ENCODE measurements at places on chromosomes 2 and 18.

GRCh38 chr2:135630488-135630887, 99.2 kb downstream of the R3HDM1 start:
- DNase-seq: no peak

DNA sequence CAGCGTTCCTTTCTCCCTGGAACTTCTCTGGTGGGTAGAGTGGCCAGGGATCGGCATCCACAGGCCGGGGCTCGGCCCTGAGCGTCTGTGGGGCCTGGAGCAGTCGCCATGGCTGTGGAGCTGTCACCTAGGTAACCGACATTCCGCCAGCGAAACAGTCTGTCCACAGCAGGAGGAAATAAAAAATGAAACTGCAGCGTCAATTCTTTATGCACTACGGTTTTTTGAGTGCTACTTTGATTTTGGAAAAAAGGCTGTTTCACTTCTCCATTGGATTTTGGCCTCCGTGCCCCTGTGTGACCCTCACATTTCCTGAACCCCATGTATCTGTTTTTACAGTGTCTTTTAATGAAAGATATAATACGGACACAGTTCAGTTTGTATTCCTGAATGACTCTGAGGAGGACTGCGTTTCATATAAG, 163.4 kb downstream of the LDLRAD4 start:
- no peak for DNase-seq

DNA sequence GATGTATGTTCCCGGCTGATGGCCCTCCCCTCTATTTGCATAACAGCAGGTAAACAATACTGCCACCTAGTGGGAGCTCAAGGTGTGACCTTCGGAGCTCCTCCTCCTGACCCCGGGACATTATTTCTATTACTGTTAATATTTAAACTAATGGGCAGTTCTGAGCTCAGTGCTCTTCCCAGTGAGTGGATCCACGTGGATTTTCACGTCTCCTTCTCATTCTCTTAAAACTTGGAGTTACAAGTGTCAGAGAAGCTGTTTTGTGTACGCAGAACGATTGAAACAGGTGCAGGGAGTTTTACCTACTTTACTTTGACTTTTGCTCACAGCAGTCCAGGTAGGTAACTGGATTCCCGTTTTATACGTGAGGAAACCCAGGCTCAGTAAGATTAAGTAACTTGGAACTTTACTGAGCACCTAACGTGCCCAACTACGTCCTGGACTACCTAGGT, 127.3 kb downstream of the PRKCE start:
- no peak for DNase-seq

DNA sequence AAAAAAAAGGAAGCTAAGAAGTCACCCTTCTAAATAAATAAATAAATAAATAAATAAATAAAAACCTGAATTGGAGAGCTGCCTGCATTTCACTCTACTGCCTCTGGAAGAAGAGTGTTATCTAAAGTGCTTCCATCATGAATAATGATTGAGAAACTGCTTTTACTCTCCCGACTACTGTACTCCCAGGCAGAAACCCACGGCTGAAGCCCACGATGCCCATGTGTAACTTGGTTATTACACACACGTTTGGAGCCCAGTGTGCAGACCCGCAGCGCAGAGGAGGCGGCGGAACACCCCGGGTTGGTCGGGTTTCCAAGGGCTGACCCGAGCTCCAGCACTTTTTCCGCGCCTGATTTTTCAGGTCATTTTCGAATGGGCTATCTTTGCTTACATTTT, 697 bp upstream of the SPATS2L start:
- DNase-seq: no peak

DNA sequence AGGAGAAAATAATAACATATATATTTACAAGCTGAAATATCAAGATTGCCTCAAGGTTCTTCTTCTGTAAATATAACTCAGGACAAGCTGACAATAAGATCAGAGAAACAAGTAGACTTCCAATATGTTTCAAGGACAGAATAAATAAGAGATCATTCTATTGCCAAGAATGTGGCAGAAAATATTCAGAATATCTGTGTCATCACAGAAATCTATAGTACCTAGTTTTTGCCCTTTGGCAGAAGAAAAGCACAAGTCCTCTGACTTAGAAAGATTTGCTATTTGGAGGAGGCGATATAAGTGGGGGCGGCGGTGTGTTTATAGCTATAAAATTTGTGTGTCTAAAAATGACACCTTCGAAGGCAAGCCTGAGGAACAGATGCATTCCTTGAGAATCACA, 34.3 kb downstream of the ARHGAP15 start:
- no peak for DNase-seq

GRCh38 chr2:190380962-190381412, 27.2 kb upstream of the MFSD6 start:
- no peak for DNase-seq

GRCh38 chr2:29723255-29724001, 198.0 kb downstream of the ALK start:
- no peak for DNase-seq

GRCh38 chr2:137155356-137156104, 390.2 kb downstream of the THSD7B start:
- DNase-seq: no peak

DNA sequence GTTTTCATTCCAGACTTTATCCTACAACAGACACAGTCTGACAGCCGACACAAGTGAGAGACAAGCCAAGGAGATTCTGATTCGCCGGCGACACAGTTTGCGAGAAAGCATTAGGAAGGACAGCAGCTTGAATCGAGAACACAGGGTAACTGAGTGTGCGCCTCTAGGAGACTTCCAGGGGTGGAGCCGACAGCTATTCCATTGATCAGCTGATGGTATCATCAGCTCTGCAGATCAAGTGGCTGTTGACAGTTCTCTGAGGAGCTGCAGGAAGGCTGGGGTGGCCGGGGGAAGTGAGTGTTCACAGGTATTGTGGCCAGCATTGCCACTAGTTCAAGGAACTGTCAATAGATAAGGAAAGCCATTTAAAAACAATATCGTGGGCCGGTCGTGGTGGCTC, 57.3 kb upstream of the TMEM182 start:
- DNase-seq: no peak

- no peak for DNase-seq
Observed at GRCh38 chr2:98078701-98079100, 8.3 kb upstream of the VWA3B start.

DNA sequence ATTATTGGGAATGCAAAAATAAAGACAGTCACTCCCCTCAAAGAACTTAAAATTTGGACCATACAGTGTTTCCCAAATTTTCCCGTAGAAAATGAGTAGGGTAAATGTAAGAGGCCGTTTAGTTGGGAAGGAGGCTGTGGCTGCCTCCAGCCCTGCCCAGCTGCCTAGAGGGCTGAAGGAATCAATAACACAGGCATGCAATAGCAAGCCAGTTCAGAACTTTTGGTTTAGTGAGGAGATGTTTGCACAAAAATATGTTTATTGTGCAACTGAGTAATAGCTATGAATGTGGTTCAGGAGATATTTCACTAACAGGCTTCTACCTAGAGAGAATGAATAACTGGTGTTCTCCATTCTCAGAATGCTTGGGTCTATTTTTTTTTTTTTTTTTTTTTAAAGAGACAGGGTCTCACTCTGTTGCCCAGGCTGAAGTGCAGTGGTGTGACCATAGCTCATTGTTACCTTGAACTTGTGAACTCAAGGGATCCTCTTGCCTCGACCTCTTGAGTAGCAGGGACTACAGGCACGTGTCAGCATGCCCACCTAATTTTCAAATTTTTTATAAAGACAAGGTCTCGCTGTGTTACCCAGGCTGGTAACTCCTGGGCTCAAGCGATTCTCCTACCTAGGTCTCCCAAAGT, 23.6 kb downstream of the UGP2 start:
- no peak for DNase-seq

- no peak for DNase-seq
Observed at GRCh38 chr2:120241684-120242083, 11.0 kb upstream of the RALB start.

- DNase-seq: no peak
Observed at GRCh38 chr2:10415048-10415447, 33.1 kb downstream of the ODC1 start.

DNA sequence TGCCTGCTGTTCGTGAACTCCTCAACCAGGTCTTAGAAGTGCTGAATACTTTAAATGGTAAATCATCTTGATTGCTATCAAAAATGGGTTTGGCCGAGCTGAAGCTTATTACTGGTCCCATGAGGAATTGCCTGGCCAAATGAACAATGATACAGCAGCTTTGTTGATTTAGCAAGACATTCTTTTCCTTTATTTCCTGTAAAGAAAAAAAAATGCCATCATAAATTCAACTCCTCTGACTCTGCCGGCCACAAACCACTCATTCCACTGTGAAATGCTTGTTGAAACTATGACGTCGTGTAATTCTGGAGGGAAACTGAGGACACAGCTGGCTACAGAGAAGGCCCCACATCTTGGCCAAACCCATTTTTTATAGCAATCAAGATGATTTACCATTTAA, 74.2 kb upstream of the ID2 start:
- DNase-seq: no peak

DNA sequence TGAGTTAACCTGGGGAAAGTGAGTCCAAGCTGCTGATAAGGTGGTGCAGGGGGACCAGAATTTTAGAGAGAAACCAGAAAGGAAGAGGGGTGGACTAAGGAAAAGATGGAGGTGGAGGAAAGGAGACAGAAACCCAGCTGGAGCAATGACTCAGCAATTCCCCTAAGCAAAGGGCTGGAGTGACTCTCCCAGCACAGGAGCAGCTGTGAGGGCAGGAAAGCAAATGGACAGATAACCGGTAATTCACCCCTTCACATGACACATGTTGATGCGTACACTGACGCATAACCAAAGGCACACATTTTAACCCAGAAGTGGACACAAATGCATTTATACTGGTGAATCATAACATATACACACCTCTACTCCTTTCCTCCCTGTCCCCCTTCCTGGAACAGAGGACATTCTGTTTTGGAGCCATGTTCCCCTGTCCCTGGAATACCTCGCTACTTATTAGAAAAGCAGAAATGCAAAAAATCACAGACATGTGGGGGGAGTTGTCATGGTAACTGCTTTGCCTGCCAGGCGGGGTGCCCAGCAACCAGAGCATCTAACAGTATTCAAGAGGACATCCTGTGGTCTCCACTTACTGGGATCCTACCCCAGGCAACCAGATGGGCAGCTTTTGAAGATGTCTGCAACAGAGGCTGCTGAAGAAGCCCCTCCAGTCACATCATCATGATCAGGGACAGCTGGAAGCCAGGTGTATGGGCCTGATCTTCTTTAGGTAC, 4.7 kb downstream of the CDK5R2 start:
- DNase-seq: peak; percentile 65

DNA sequence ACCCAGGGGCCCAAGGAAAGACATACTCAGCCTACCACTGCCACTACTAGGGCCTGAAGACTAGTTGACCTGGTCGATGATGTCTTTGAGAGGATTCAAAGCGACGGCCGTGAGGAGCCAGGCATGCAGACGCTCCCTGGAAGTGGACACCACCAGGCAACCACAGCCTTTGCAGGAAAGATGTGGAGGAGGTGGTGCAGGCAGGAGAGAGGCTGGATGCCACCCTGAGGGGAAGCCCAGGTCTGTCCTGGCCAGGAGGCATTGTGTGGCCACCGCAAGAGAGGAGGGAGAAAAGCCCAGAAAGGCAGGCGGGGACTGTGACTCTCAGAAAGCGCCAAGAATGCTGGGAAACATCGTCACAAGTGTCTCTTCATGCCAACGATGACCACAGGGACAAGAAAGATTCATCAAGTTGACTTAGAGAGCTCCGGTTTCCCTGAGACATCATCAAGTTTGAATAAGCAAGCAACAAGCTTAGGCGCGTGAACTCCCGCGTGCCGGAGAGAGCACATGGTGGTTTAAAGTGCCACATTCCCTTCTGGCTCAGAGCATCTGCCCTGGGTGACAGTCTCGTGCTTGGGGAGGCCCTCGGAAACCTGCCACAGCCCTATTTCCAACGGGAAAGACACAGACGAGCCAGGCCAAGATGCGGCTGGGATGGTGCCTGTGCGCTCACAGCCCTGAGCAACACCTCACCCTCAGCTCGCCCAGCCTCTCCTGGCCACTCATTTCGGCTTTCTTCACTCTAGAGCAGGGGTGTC, 464.5 kb upstream of the SALL3 start:
- DNase-seq: no peak

- DNase-seq: no peak
Observed at GRCh38 chr18:13216092-13216582, 2.4 kb upstream of the LDLRAD4 start.

DNA sequence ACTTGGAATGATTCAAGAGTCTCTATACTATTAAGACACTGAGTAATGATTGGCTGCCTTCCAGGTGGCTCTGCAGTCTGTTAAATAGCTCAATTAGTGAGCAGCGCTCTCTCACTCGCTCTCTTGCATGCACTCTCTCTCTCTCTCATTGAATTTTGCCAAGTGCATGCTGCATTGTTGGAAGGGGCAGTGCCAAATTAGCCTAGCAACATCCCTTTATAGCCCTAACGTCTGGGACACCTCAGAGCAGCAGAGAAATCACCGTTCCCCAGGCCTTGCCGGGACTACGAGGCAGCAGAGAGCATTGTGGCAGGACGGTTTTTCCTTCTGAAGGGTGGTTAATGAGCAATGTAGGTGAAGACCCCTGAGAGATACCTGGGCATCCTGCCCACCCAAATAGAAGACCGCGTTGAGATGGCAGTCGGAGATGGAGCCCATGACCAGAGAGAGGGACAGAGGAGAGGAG, 447.6 kb upstream of the POU3F3 start:
- DNase-seq: no peak

Measured in AG04450 (cell line).